Urinary bladder (tissue), 4 donors: ENCODE measurements at places on chromosomes 5 and 9. TPM values are rescaled to one million over a fixed set of nuclear protein-coding genes. Genes with fewer than 3 reads are reported as not detected.

DNA sequence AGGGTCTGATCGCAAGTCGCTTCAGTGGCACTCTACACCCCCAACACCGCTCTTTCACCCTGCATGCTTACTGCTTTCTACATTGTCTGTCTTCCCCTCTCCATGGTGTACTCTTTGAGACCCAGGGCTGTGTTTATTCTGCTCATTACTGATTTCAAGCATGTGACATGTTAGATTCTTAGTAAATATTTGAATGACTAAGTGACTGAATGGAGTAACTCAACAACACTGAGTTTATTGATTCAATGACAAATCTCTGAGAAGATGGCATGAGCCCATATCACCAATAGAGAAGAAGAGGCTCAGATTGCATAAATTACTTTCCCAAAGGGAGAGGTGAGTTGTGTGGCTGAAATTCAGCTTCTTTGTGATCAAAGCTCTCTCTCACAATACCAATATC is 89.7 kb upstream of the OSMR start:
- DNase-seq = no peak

- no peak for DNase-seq
Observed at GRCh38 chr5:181036816-181037364, 3.2 kb upstream of the BTNL9 start.

- DNase-seq = no peak
Observed at GRCh38 chr5:1722877-1723276, 76.8 kb downstream of the MRPL36 start.

- DNase-seq = no peak
Observed at GRCh38 chr5:104793031-104793754, 1230.6 kb upstream of the NUDT12 start.

GRCh38 chr9:136095070-136096058 is at the start of gene NACC2:
Gene NACC2, minus strand, starts transcription at chr9:136095289. Its CDS starts 44,768 bp downstream, at chr9:136050521.
- DNase-seq = no peak

DNA sequence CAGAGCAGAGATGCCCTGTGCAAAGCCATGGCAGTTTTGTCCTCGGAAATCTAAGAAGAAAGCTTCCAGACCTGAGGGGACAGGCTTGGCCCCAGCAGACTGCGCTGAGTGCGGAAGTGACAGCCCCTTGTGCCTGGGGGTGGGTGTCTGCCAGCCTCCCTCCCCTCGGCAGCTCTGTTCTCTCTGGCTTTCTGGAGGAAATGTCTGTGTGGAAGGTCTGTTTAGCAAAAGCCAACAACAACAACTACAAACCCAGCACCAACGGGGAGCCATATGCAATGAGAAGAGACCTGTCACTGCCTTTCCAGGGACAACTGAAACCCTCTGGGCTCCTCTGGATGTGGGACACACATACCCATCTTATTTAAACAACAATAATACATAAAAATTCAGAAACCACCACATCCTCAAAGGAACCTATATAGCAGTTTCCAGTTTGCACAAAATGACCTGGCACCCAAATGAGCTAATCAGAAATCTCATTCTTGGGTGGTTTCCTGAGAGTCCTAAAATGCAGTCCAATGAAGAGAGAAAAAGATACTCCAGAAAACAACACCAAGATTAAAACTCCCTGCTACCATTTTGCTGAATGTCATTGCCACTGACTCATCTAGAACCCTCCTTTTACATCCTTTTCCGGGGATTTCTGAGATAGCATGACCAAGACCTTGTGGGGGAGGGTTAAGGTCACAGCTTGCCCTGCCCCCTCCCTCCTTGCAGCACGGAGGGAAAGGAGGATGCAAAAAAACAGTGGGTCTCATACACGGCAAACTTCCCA is 97.7 kb downstream of the AK8 start:
- no peak for DNase-seq

DNA sequence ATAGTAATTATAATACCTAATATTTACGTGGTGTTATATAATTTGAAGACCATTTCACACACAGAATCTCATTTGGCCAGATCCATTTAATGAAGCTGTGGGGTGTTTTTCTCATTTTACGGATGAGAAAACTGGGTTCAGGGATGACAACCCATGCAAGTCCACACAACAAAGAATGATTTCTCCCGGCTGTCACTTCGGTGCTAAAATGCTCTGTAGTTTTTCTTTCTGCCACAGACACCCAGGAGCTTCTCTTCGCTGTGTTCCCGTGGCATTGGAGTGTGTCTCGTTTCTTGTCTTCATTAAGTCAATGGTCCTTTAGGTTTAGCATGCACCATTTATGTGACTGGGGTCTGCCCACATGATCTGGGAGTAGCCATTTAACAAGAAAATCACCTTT is 308.5 kb downstream of the ENC1 start:
- DNase-seq = no peak

- DNase-seq = no peak
Observed at GRCh38 chr5:164688437-164688836, 1183.0 kb downstream of the MAT2B start.

DNA sequence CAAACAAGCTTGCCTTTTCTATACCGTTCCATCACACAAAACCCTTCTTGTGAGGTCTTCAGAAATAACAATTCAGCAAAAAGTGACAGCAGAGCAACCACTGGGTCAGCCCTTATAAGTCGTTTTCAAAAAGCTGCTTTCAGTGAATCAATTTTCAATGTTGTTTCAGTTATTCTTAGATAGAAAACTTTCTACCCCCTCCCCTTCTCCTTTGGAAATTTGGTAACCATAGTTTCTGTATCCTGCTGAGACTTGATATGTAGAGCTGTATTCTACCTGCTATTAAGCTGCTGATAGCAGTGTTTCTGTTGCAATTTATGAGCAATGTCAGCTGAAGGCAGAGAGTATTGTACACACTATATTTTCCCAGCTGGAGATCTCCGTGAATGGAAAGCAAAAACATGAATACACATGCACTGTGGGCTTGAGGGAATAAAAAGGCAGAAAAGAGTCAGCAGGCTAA is 75.7 kb downstream of the ZNF608 start:
- no peak for DNase-seq

- DNase-seq = no peak
Observed at GRCh38 chr5:172941067-172941516, 18.1 kb upstream of the RPL26L1 start.

- no peak for DNase-seq
Observed at GRCh38 chr5:36377192-36377591, 75.5 kb upstream of the RANBP3L start.

GRCh38 chr9:127380479-127380878 is 16.5 kb upstream of the SLC2A8 start:
- no peak for DNase-seq

DNA sequence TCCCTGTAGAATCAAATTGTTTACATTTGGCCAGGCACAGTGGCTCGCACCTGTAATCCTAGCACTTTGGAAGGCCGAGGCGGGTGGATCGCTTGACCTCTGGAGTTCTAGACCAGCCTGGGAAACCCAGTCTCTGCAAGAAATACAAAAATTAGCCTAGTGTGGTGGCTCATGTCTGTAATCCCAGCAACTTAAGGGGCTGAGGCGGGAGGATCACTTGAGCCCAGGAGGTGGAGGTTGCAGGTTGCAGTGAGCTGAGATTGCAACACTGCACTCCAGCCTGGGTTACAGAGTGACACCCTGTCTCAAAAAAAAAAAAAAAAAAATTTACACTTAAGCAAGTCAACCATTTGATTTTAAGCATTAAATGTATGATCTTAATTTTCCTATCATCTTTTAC is 17.5 kb upstream of the IQGAP2 start:
- no peak for DNase-seq

DNA sequence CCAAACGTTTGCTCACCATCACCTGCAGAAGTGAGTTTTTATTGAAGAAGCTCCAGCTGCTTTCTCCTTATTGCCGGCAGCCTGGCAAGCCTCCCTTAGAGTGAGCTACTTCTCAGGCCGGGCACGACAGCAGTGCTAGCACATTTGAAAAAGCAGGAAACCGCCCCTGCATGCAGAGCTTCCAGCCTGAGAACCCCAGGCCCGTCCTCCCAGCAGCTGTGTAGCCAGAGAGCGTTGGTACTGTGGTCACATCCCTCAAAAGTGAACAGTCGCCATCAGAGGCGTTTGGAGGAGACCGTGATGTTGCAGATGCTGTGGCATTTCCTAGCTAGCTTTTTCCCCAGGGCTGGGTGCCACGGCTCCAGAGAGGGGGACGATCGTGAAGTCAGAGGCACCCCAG is 23.5 kb downstream of the SLC25A25 start:
- no peak for DNase-seq

DNA sequence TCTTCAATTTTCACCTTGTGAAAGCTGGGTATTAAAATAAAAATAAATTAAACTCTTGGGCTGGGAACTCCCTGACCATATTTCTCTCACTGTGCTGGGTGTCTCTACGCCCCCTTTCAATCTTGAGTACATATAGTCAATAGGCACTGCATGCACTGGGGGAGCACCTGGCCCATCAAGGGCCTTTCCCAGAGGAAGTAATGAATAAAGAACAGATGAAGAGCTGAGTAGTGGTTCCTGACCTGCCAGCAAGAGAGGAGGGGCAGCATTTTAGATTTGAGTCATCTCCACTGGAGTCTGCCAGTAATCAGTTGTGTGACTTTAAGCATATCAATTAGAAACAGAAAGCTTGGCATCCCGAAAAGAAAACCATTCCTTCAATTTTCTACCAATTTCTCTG is 6.2 kb downstream of the MAPKAP1 start:
- DNase-seq = no peak

DNA sequence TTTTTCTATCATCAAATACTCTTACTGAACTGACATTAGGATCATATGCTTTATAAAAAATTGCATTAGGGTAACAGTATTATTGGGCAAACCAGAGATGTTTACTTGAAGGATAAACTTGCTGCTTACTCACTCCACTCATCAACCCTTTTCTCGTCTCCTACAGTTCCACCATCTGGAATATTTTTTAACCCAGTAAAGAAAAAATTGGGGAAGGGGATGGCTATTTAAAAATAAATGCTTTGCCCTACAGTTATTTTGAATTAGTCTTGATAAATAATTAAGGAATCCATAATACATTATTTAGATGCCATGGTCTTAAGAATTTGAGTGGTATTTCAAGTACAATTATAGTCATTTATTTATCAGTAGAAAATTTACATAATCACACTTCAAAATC is 225.8 kb downstream of the MEF2C start:
- DNase-seq = no peak

- DNase-seq = no peak
Observed at GRCh38 chr9:125293134-125293533, 31.5 kb downstream of the GAPVD1 start.

GRCh38 chr9:115104908-115105307 is 13.0 kb downstream of the TNC start:
- no peak for DNase-seq

DNA sequence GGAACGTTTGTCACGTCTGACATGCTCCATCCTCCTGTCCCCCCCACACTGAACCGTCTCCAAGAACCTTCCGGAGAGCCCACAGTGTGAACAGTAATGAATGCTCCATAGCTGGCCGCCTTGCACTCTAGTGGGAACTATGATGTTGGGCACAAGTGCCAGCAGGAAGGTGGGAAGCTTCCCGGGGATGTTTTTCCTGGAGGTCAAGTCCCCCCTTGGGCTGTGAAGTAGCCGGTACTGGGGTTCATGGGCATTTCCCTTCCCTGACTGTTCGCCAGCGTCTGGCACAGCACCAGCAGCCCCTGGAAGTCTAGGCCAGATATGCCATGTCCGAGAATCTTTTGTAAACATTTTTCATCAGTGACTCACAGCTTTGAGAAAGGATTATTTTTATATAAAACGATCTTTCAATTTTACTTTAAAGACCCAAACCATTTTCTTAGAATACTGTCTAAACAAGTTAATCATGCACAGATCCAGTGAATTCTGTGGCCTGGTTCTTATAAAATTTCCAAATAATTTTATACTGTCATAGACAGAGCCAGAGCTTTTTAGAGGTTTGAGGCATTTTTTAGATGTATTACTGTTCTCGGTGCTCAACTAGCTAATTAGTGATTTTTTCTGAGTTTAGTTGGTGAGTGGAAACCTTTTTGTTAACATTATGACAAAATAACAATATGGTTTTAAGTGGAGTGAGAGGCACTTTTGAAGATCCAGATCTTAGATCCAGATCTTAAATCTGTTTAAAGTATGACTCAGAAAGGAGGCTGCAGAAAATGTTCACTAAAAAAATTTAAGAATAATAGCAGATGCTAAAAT is 11.6 kb downstream of the ABL1 start:
- DNase-seq = no peak

- DNase-seq = no peak
Observed at GRCh38 chr5:113435575-113435974, 786 bp upstream of the TSSK1B start.

The UIMC1 gene
- 48.9 TPM for total RNA-seq

The PCDHGB7 gene
- total RNA-seq = 10.4 TPM

The CDH9 gene
- 0.53 TPM for total RNA-seq

The SPINK13 gene
- not detected for total RNA-seq

The FAM81B gene
- 0.42 TPM for total RNA-seq

The MAMDC4 gene
- 3.0 TPM for total RNA-seq

The GCNT1 gene
- 9.1 TPM for total RNA-seq

The BTNL9 gene
- total RNA-seq = 7.0 TPM

The ARHGEF39 gene
- 4.7 TPM for total RNA-seq

The GFRA3 gene
- total RNA-seq = 2.4 TPM

The MRPL22 gene
- total RNA-seq = 17.2 TPM

The AGPAT2 gene
- total RNA-seq = 9.8 TPM

The HAVCR1 gene
- total RNA-seq = 0.90 TPM
